ENCODE measurements at places on chromosomes 7 and 10.

DNA sequence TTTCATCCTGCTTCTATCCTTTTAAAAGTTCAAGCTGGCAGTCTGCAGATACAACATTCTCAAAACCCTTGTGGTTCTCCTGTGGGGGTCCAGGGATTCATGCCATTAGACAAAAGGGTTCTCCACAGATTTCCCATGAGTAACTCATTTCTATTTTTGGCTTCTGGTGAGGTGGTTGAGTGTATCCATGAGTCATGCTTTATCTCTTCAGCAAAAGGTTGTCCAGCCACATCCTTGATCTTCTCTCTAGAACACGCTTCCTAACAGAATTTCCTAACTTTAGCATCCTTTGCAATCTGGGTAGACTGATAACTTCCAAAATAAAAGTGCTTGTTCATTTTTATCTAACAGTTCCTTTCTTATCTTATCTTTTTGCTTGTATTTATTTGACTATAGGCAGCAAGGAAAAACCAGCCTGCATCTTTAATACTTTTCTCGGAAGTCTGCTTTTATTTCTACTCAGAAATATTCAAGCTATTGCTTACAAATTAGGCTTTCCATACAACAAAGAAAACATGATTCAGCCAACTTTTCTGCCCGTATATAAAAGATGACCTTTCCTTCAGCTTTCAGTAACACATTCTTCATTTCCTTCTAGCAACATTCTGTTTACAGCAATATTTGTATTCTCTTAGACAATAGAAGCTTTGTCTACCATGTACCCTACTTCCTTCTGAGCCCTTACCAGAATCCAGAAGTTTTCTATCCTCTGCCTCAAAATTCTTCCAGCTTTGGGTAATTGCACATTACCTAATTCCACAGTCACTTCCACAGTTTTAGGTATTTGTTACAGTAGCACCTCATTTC is 79.3 kb upstream of the IL6 start:
- DNase-seq = no peak

GRCh38 chr10:35466170-35466569 is 129.9 kb downstream of the CCNY start:
- DNase-seq = no peak

GRCh38 chr10:72421885-72422540 is 67.3 kb upstream of the DNAJB12 start:
- no peak for DNase-seq

GRCh38 chr7:151025924-151026671 is 1.8 kb upstream of the ATG9B start:
- DNase-seq = no peak

- no peak for DNase-seq
Observed at GRCh38 chr7:66330961-66331360, 125.8 kb downstream of the TPST1 start.

DNA sequence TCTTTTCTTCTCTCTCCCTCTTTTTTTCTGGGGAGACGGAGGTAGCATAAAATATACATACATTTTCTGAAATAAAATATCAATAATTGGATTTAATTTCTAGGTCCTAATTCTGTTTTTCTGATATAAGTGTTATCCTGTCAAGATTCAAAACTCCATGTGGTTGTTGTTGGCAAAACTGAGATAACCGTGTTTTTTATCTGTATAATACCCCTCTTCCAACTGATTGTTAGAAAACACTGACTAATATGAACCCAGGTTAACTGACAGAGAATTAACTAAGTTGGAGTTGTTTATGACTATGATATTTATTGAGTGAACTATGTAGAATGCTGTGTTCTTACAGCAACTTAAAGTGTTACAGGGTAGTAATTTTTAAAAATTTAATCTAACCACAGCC is 236.5 kb upstream of the KAT6B start:
- DNase-seq = no peak

DNA sequence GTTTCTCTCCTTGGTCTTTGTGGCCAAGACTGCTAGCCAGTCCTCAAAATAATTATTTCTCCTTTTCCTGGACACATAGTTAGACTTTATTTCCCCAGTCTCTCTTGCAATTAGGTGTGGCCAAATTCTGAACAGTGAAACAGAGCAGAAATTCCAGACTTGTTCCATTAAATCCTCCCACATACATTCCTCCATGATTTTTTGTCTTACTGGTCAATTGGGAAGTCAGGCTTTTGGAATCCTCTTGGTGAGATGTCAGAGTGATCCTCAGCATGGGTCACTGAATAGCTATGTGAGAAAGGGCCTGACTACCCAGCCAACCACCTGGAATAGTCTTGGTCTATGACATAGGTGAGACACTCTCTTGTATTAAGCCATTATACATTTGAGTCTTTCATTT is 164.2 kb downstream of the DGKI start:
- DNase-seq = no peak

DNA sequence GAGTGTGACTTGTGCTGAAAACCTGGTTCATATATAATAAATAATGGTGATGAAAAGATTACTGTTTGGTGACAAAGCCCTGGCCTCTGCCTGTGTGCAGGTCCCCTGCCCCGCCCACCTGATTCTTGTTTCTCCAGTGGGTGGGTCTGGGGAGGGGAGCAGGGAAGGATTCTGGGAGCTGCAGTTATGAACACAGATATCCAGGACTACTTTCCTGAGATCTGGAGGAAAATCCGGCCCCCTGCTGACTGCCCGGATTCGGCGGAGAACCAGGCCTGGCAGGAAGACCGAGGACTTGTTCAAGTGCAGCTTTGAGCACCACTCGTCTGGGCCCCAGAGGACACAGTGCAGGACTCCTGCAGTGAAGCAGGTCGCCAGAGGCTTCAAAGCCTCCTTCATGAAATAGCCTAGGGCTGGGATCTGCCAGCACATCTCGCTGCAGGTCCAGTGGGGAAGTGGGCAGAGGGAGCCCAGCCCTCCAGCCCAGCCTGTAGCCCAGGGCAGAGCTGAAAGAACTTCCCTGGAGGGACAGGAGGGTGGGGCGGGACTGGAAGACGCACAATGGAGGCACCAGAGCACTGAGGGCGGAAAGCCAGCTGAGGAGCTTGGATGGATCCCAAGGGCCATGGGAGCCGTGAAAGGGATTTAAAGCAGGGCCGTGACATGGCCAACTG is 7.0 kb downstream of the ATP6V0E2 start:
- DNase-seq = no peak

DNA sequence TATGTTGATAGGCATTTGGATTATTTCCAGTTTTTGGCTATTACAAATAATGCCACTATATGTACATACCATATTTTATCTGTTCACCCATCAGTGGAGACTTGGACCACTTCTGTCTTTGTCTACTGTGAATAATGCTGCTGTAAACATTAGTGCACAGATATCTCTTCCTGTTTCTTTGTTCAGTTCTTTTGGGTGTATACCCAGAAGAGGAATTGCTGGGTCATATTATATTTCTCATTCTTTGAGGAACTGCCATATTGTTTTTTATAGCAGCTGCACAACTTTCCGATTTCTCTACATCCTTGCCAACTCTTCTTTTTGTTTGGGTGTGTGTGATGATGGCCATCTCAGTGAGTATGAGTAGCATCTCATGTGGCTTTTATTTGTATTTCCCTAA is 218.0 kb downstream of the LRMDA start:
- DNase-seq = no peak

DNA sequence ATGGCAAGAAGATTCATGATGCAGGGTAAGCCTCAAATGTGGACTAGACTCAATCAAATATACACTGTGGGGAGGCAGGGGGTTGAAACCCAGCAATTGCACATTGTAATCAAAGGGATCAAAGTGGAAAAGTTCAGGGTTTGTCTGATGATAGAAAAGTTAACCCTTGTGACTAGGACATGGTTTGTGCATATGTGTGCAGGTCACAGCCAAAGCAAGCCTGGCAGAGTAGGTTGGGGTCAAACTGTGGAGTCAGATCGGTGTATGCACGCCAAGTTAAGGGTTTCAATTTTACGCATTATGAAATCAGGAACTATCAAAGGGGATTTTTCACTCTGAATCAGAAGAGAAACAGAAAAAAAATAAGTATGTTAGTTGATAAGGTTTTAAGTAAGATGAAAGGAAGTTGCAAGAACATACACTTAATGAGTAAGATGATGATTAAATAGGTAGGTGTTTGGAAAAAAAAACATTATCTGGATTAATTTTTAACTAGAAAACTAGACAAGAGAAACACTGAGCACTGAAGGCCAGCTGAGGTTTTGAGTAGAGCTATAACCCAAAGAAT is 188.3 kb downstream of the DGKB start:
- DNase-seq = no peak

DNA sequence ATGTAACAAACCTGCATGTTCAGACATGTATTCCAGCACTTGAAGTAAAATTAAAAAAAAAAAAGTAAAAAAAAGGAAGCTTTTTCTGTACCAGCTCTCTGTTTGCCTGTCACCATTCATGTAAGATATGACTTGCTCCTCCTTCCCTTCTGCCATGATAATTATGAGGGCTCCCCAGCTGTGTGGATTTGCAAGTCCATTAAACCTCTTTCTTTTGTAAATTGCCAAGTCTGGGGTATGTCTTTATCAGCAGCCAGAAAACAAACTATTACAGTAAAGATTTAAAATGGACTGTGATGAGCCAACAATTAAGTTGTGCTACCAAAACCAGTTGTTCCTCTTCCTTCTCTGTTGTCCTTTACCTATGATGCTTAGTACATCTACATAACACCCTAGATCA is 619.6 kb downstream of the ARL4A start:
- DNase-seq = no peak

DNA sequence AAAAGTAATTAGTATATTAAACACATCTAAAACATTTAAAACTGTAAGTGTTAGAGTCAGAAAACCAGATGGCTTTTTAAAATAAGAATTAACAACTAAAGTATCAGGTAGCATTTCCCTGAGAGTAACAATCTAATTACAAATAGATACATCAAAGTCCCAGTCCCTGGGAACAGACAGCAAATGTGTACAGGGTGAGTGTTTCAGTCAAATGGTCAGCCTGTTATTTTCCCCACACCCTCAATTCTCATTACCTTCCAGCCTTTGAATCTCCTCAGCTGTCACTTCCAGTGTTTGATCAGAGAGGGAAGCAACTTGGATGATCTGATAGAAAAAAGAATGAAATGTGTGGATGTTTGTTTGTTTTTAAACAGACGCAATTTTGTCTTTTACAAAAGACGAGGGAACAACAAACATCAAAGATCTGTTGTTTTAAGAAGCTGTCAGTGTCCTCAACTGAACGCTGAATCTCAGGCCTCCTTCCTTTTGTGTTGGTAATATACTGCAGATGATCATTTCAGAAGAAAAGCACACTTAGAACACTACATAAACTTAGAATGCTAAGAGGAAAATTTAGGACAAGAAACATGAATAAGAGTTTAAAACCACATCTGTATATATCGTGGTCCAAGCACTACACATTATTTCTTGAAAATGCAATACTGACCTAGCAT is 29.8 kb downstream of the CEP41 start:
- DNase-seq = no peak

DNA sequence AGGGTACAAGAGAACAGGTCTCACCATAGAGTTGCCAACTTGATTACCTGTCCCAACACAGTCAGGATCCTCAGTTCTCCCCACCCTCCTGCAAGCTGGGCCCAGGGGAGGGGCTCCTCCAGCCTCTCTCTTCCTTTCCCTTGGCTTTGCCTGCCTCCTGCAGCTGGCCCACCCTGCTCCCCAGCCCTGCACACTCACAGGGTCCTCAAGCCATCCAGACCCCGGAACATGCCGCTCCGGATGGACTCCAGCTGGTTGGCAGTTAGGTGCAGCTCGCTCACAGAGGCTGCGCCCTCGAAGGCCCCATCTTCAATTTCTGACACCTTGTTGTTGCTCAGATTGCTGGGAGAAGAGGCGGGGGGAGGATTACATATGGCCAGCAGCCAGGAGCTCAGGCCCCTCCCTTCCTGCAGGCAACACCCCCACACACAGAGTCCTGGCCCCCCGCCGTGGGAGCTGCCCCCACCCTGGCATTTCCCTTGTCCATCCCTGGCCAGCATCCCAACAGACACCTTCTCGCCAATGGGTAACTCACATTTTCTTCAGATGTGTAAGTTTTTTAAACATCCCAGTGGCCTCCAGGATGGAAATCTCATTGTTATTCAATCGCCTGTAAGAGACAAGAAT is 139.2 kb downstream of the SLIT1 start:
- no peak for DNase-seq

DNA sequence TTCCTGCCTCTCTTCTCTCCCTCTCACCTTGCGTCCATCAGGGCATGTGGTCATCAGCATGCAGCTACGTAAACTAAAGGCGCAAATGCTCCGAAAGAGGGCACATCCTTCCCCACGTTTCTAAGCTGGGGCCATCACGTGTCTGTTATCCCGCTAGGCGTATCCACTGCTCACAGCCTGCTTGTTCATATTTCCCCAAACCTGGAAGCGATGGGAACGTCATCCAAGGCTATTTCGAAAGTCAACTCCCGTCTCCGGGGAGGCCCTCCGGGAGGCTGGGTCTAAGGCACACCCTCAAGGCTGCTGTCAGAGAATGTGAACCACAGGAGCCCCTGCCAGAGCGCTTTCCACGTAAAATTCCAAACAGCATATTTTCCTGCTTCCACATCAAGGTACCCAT is 199.2 kb downstream of the DIP2C start:
- DNase-seq = no peak

GRCh38 chr7:3117488-3118231 is 74.0 kb upstream of the CARD11 start:
- no peak for DNase-seq

- no peak for DNase-seq
Observed at GRCh38 chr10:97738616-97739015, 1.7 kb downstream of the ZFYVE27 start.

DNA sequence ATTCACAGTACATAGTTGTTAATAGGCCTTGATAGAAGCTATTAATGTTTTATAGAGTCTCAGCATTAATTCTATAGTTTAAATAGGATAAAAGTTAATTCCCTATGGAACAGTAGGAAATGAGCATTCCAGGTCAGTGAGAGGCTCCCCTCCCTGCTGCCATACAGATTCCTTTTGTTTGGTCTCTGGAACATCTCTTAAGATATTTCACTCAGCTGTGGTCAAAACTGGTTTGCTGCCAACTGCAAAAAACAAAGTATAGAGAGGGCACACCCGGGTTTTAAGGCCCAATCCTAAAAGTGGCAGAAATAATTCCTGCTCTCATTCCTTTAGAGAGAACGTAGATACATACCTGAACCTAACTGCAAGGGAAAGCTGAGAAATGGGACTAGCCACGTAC is 51.3 kb downstream of the MDFIC start:
- DNase-seq = no peak

DNA sequence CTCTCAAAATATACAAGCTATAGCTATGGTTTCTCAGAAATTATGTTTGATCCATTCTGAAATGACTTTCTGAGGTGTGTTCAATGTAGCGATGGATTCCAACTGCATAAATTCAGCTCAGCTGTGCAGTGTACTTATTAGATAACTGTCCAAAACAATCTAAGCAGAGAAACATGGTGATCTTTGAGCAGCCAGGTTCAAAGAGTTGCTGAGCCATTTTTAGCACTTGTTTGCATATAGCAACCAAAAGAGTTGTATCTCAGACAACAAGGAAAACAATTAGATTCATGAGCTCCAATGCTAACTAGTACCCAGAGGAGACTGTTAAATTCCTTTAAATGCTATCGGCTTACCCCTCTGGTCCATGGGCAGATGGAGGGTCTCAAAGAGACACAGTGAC is 15.9 kb upstream of the KCNIP2 start:
- DNase-seq = no peak
